ENCODE measurements at places on chromosomes 3 and 15.
A peak's percentile ranks its signal among the peaks of the same experiment; 100 is the strongest.

DNA sequence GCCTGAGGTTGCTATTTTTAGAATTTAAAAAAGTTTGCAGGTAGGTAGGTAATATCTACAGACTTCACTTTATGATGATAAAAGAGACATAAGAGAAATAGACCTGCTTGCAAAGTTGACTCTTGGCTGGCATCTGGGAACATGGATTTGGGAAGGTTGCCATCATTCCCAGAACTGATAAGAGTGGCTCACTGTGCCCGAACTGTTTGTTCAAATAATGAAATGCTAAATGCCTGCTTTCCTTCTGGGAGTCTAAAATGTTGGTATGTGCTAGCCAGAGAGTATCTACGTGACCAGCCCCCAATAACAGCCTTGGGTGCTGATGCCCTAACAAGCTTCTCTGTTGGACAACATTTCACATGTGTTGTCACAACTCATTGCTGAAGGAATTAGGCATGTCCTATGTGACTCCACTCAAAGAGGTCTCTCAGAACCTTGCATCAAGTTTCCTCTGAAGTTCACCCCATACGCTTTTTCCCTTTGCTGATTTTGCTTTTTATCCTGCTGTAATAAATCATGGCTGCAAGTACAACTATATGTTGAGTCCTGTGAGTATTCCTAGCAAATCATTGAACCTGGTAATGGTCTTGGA, 95.5 kb downstream of the FHIT start:
- no peak for DNase-seq

DNA sequence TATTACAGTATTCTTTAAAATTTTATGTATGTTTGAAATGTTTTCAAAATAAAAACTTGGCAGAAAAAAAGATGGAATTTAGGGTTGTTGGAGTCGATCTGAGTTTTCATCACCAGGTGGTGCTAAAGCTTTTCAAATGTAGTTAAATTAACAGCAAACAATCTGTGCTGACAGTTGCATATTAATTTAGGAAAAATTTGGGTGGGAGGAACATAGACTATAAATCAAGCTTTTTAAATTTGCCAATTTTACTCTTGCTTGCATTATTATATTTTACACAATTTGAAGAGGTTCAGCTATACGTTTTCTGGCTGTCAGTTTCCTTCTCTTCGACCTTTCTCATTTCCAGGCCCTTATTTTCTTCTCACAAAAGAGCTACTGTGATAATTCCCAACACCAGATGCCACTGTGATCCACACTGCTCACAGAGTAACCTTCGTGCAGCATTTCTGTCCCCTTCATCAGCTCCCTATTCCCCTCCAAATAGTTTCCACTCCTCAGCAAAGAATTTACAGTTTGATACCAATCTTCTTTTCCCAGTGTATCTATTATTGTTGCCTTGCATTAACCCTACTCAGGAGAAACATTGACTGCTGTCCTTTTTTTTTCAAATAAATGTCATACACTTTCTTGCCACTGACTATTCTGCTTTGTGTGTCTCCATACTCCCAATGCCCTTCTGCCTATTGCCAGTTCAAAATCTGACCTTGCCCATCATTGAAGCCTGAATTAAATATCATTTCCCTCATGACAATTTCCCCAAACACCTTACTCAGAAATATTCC, 53.4 kb upstream of the EIF5A2 start:
- DNase-seq: peak; percentile 60

DNA sequence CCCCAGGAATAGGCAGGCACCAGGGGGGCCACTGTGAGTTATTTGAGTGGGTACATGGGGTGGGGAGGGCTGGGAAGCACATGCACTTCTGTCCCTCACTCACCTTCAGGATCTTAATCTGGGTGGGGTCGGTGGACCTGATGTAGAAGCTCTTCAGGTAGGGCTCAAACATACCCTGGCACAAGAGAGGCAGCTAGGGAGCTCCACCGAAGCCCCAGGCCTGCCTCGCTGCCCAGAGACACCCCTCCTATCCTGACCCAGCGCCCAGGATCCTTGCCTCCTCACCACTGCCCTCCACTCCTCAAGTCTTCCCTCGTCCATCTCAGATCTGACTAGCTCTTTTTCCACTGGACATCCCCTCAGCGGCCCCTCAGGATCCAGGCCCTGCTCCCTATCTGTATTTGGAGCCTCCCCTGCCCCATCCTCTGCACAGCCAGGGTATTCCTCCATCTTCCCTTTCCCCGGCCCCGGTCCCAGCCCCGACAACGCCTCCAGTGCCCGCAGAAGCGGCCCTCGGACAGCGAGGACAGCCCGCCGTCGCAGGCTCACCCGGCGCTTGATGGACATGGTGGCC, 30.0 kb downstream of the AP3B2 start:
- DNase-seq: no peak

DNA sequence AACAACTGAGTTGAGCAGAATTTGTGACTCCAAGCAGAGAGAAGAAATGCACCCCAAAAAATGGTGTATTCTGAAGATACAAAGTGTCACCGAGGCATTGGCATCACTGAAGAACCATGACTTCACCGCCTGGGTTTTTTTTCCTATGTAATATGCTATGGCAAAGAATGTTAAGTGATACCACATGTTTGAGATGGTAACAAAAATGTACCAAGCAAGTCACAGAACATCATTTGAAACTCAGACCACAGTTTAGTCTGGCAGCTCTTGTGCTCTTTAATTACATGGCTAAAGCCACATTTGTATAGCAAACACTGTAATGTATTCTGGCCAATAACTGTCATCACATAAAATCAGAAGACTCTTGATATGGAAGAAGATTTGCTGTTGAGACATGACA, 323.5 kb downstream of the ULK4 start:
- no peak for DNase-seq

- no peak for DNase-seq
Observed at GRCh38 chr3:169071003-169071402, 592.5 kb downstream of the MECOM start.

DNA sequence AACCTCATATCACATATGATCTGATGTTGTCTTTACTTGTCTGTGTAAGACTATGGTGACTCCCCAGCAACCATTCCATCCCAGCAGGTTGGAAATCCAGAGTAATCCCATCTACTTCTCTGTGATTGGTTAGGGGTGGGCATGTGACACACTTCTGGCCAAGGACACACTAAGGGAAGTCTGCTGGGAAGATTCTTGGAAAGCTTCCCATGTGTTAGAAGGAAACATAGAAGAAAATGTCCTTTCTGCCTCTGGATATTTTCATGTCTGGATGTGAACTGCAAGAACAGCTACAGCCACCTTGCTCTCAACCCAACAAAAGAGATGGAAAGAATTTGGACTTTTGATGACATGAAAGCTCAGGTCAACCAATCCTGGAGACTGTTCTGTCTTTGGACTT, 2.6 kb upstream of the UBE2Q2 start:
- no peak for DNase-seq

GRCh38 chr3:14849638-14850230, 31.0 kb downstream of the FGD5 start:
- DNase-seq: no peak

- no peak for DNase-seq
Observed at GRCh38 chr3:194976874-194977273, 291.2 kb downstream of the FAM43A start.

- no peak for DNase-seq
Observed at GRCh38 chr3:156682501-156682900, 8.1 kb downstream of the TIPARP start.

DNA sequence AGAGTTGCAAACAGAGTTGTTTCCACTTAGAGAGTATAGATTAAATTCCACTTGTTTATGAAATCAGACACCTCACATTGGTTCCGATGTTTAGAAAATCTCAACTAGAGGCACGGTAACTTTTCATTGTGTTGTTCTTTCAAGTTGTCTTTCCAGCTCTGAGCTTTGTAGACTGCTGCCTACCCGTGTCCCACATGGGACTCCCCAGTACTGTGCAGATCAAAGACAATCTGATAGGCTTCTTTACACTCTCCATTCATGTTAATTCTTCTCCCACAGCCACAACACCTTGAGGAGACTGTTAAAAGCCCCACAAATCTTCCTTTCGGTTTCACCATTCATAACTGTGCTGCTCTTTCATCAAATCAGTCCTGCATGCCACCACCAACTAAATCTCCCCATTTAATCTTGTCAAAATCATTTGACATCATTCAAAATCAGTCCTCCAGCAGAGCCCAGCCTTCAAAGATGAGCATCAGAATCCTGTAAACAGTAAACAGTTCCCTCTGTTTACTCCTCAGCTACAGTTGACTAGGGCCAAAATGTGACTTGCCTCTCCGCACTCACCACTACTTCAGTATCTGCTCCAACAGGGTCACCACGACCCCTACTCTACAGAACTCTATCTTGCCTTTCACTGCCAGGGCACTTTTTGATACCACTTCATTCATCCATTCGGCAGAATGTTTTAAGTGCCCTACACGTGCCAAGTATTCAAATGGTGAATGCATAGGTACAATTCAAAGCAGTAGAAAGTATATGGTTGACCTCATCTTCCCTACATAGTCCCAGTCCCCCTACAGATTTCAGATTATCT, 8.3 kb downstream of the ANXA2 start:
- no peak for DNase-seq

GRCh38 chr3:127783642-127784160, 38.6 kb downstream of the MGLL start:
- DNase-seq: no peak

DNA sequence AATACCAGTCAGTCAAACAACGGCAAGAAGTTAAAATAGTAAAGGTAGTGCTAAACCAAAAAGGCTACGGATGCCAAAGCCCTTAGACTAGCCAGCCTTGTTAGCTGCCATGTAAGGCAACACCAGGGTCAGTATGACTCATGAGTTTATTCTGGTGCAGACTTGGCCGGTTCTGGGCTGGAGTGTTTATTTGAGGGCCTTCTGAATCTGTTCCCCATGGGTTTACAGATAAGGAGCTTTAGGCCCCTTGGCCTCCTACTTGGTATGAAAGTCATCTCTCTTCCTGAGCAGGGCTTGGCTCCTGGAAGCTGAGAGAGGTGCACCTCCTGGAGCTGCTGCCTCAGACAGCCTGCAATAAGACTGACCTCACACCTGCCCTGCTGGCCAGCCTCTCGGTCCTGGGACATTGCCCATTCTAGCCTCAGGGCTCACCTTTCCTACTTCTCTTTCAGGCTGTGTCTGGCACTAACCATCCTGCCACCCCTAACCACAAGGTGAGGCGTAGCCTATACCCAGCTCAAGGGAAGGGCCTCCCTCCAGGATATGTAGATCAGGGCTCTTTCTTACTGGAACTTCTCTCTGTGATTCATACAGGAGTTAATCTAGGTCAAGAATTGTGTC, 10.4 kb upstream of the RTP1 start:
- DNase-seq: no peak

GRCh38 chr15:67977414-67978089, 76.6 kb upstream of the PIAS1 start:
- DNase-seq: peak; percentile 37

- DNase-seq: no peak
Observed at GRCh38 chr3:112017091-112017490, 17.4 kb upstream of the TMPRSS7 start.

- DNase-seq: no peak
Observed at GRCh38 chr3:179410999-179411398, 40.3 kb downstream of the GNB4 start.

- DNase-seq: no peak
Observed at GRCh38 chr3:191342411-191342810, 12.1 kb upstream of the UTS2B start.

GRCh38 chr3:72176537-72177041, 391.6 kb upstream of the PROK2 start:
- peak; percentile 24 for DNase-seq

Measured in KBM-7 (cell line).